ENCODE measurements at places on chromosomes 13 and 19.

DNA sequence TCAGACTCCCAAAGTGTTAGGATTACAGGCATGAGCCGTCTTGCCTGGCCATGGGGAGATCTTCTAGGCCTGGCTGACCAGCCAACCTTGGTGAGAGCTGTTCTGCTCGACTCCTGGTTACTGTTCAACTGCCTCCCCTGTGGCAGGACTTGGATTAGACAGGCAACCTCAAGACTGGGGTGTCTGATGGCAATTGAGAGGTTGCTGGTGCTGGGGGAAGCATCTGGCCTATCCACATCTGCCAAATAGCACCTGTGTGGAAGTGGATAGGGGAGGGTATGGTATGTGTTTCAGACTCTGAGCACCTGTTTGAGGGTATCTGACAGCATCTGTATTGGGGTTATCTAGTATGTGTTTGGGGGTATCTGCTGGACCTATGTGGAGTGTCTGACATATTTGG, 44.7 kb downstream of the ARHGEF18 start:
- DNase-seq = no peak

DNA sequence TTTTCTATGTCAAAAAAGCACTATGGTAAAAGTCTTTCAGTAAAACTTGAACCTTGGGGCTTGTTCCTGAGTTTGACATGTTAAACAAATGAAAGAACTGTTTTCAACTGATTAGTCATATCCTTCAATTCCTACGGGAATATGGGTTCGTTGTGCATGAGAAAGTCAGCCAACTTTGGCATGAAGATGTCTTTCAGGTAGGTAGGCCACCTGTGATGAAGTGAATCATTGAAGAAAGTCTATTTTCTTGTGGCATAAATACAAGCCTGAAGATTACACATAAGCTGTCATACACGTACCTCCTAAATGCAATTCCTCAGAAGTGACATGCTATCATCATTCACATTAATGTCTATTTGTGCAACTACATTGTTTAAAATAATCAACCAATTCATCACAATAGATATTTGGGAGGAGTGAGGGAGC, 513.0 kb downstream of the IRS2 start:
- DNase-seq = no peak

DNA sequence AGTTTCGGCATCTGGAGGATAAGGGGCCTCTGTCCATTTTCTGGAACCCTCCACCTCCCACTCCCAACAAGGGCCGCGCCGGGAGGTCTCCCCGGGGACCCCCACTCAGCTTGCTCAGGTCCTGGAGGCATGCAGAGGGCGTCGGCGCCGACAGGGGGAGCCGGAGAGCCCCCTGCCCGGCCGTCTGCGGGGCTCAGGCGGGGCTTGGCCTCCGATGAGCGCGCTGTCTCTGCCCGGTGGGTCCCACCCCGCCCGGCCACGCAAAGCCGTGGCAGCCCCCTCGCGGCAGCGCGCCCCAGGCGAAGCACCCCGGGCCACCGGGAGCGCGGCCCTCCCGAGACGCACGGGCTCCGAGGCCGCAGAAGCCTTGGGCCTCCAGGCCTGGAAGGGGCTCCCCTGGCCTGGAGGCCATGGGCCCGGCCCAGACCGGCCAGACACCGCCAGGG, 149.7 kb upstream of the ZNF536 start:
- DNase-seq = no peak

DNA sequence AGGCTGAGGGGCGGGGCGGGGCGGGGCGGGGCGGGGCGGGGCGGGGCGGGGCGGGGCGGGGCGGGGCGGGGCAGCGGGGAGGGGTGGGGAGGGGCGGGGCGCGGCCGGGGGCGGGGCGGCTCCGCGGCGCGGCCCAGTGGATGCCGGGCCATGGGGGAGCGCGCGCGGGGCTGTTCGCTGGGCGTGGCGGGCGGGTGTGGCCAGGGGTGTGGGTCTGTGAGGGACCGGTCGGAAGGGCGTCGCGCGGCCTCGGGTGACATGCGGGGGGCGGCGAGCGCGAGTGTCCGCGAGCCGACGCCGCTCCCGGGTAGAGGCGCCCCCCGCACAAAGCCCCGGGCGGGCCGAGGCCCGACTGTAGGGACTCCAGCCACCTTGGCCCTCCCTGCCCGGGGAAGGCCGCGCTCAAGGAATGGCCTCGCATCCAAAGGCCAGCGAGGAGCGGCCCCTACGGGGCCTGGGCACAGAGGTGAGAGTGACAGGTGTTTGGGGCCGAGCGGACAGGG, at the start of gene ZFP28:
Gene ZFP28 (plus strand): TSS at position 188 of the 503 bp plus-strand sequence. CDS start 71 bp downstream, at position 259.
- DNase-seq = no peak

- no peak for DNase-seq
These were observed 964 bp downstream of the PCDH17 start for GRCh38 chr13:57632276-57633140.

- DNase-seq = no peak
These were observed 54.0 kb downstream of the ENOX1 start for GRCh38 chr13:43732726-43733125.
